ENCODE measurements at places on chromosomes 3 and 15. TPM values are rescaled to one million over a fixed set of nuclear protein-coding genes. Genes with fewer than 3 reads are reported as not detected.

GABRB3 gene
- 3.2 TPM for total RNA-seq

- no peaks in the 10 kb centered on the region for H3K27me3 ChIP-seq
- H3K27ac ChIP-seq = no peak overlapping the region
- H3K4me3 ChIP-seq = no peak overlapping the region
Observed at GRCh38 chr15:44081026-44082013, 113.8 kb downstream of the FRMD5 start.

DNA sequence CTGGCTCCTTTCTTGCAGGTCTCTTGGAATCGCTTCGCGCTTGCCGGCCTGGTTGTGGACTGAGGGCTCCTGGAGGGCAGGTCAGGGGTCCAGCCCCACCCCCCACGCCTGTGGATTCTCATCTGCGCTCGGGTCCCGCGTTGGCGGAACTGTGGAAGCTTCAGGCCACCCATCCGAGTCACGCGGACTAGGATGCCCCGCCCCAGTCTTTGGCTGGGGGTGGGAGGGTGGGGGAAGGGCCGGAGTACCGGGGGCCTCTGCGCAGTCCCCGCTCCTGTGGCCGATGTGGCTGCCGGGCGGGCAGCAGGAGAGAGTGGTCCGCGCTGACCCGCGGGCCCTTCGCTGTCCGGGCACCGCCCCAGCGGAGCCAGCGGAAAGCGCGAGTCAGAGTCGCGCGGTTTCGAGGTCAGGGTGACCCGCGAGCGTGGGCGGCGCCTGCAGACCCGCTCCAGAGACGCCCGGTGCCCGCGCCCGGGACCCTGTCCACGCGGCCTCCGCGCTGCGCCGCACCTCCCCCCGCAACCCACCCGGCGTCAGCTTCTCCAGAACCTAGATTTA lies 114.2 kb downstream of the KLF13 start:
- DNase-seq = peak; percentile 83
- peak overlapping the region; percentile 69 for H3K4me3 ChIP-seq
- peaks cover 42% of the 10 kb centered on the region for H3K4me1 ChIP-seq
- no peaks in the 10 kb centered on the region for H3K27me3 ChIP-seq
- H3K27ac ChIP-seq = peak overlapping the region; percentile 80

DNA sequence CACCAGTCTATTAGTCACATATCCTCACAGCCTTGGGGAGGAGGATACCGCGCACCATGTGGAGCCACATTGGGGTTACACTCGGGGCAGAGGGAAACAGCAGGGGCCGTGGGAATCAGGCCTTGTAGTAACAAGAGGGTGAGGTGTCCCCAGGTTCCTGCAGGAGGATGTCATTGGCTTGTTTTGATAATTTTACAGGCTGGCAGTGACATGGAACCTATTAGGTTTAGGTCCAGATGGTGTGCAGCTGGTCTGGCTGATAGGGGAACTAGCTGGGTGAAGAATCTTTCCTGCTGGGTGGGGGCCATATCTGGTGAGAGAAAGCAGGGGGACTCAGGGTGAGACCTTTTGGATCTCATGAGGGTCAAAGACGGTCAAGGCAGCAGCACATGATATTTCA lies 9.8 kb upstream of the MEF2A start:
- no peak overlapping the region for H3K4me3 ChIP-seq
- no peaks in the 10 kb centered on the region for H3K27me3 ChIP-seq
- no peak for DNase-seq
- no peak overlapping the region for H3K27ac ChIP-seq
- no peaks in the 10 kb centered on the region for H3K4me1 ChIP-seq

PIERCE2 gene
- total RNA-seq = 2.3 TPM

CA12 gene
- 6.7 TPM for total RNA-seq

ABI3BP gene
- total RNA-seq = 207 TPM

P3H2 gene
- total RNA-seq = 79.0 TPM

DNA sequence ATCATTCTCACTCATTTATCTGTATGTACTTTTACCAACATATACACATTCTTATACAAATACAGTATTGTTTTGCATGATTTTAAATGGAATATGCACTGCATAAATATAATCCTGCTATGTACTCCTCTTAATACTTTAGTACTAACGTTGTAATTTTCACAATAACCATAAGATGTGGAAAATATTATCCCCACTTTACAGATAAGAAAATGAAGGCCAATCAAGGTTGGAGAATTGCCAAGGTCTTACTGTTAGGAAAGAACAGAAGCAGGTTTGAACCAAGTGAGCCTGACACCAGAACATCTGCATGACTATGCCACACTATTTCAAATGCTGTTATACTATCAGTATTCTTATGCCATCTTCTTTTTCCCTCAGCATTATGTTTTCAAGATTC lies 32.9 kb downstream of the BCL2A1 start:
- H3K27me3 ChIP-seq = no peaks in the 10 kb centered on the region
- DNase-seq = no peak
- no peak overlapping the region for H3K4me3 ChIP-seq
- H3K36me3 ChIP-seq = no peaks in the 10 kb centered on the region

HCN4 gene
- total RNA-seq = 0.06 TPM

EXOG gene
- total RNA-seq = 10.7 TPM

- H3K4me1 ChIP-seq = no peaks in the 10 kb centered on the region
- no peak for DNase-seq
- H3K27me3 ChIP-seq = no peaks in the 10 kb centered on the region
- H3K27ac ChIP-seq = no peak overlapping the region
Observed at GRCh38 chr15:74809956-74810355, 2.7 kb upstream of the LMAN1L start.

CXCR6 gene
- total RNA-seq = 4.7 TPM

NRG4 gene
- 1.2 TPM for total RNA-seq

DNA sequence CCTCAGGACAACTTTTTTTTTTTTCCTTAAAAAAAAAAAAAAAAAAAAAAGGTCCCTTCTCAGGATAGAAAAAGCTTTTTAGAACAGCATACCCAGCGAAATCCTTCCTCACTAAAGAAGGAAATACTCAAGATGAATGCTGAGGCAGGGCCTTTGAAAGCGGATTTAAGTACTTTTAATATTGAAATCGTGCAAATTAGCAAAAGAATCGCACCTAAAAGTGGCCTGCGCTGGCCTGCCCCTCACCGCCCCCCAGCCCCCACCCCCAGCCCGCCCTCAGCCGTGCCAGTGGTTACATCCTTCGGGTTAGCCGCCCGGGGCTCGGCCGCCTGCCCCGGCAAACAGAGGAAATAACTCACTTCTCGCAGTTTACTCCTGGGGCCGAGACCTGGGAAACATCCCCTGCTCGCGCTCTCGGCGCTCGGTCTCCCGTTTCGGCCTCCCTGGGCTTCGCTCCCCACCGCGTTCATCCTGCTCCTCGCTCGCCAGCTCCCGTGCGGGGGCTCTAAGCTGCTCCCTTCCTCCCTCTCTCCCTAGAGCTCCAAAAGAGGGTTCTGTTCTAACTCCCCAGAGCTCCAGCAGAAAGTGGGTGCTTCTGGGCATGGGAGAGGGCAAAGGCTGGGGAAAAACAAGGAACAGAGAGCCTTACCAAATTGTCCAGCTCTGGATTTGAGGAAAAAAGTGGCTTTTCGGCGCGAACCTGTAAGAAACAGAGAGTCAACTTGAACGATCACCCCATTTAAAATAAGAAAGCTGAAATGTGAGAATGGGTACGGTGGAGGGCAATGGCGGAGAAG lies 5.2 kb downstream of the MEIS2 start:
- peaks cover 5% of the 10 kb centered on the region for H3K36me3 ChIP-seq
- DNase-seq = no peak
- no peaks in the 10 kb centered on the region for H3K27me3 ChIP-seq
- peak overlapping the region; percentile 76 for H3K4me3 ChIP-seq
- H3K4me1 ChIP-seq = peaks cover 9% of the 10 kb centered on the region
- peak overlapping the region; percentile 73 for H3K27ac ChIP-seq

PLSCR2 gene
- total RNA-seq = not detected

GRCh38 chr3:87120236-87120635 lies 106.9 kb upstream of the CHMP2B start:
- no peak overlapping the region for H3K27ac ChIP-seq
- no peaks in the 10 kb centered on the region for H3K27me3 ChIP-seq
- no peak for DNase-seq

DNA sequence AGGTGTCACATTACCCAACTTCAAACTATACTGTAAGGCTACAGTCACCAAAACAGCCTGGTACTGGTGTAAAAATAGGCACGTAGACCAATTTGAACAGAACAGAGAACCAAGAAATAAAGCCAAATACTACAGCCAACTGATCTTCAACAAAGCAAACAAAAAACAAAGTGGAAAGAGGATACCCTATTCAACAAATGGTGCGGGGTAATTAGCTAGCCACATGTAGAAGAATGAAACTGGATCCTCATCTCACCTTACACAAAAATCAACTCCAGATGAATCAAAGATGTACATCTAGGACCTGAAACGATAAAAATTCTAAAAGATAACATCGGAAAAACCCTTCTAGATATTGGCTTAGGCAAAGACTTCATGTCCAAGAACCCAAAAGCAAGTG lies 13.1 kb downstream of the PEAK1 start:
- H3K4me1 ChIP-seq = peaks cover 24% of the 10 kb centered on the region
- no peaks in the 10 kb centered on the region for H3K27me3 ChIP-seq
- no peak for DNase-seq
- no peaks in the 10 kb centered on the region for H3K36me3 ChIP-seq
- H3K4me3 ChIP-seq = no peak overlapping the region
- H3K27ac ChIP-seq = no peak overlapping the region

DNA sequence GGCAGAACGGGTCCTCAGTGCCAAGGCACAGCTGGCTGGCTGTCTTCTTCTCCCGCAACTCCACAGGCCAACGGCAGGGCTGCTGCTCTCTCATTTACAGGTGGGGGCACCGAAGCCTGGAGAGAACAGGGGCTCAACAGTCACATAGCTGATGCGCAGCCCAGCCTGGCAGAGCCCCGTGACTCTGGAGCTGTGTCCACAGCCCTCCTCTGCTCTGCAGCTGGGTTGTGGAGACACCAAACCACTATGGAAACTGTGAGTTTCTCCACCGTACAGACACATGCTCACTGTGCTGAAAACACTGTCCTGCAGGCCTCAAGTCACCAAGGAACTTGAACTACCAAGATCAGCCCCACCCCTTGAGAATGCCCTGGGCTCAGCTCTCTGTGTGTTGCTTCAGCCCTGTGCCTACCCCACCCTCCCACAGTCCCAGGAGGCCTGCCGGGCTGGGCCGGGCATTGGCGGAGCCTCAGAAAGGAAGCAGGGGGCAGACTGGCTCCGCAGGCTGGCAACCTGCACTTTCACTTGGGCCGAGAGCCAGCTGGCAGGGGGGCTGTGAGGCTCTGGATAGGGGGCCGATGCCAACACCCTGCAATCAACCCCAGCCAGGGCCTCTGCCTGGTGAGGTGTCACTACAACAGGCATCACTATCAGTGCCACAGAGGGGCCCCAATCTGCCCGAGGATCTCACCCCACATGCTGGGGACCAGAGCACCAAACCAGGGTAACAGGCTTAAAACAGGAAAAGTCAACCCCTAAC lies 113.7 kb upstream of the RPL32 start:
- peaks cover 42% of the 10 kb centered on the region for H3K4me1 ChIP-seq
- DNase-seq = peak; percentile 88
- H3K4me3 ChIP-seq = no peak overlapping the region
- peak overlapping the region; percentile 4 for H3K27ac ChIP-seq
- H3K27me3 ChIP-seq = no peaks in the 10 kb centered on the region

DNA sequence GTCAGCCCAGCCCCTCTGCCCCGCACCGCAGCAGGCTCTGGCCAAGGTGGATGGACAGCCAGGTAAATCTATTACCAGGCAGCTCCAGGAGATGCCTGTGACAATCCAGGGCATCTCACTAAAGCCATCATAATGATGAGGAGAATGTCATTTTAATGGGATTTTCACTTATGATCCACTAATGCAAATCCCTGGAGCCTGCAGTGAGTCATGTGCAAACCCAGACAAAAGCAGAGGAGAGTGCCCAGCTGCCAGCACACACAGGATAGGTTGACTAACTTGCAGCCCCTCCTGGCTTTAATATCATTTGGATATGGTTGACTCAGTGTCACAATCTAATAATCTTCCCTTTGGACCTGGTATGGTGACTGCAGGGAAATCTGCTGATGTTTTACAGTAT lies 206.9 kb upstream of the TRIM42 start:
- no peak overlapping the region for H3K27ac ChIP-seq
- no peaks in the 10 kb centered on the region for H3K36me3 ChIP-seq
- no peaks in the 10 kb centered on the region for H3K27me3 ChIP-seq
- H3K4me3 ChIP-seq = no peak overlapping the region

DNA sequence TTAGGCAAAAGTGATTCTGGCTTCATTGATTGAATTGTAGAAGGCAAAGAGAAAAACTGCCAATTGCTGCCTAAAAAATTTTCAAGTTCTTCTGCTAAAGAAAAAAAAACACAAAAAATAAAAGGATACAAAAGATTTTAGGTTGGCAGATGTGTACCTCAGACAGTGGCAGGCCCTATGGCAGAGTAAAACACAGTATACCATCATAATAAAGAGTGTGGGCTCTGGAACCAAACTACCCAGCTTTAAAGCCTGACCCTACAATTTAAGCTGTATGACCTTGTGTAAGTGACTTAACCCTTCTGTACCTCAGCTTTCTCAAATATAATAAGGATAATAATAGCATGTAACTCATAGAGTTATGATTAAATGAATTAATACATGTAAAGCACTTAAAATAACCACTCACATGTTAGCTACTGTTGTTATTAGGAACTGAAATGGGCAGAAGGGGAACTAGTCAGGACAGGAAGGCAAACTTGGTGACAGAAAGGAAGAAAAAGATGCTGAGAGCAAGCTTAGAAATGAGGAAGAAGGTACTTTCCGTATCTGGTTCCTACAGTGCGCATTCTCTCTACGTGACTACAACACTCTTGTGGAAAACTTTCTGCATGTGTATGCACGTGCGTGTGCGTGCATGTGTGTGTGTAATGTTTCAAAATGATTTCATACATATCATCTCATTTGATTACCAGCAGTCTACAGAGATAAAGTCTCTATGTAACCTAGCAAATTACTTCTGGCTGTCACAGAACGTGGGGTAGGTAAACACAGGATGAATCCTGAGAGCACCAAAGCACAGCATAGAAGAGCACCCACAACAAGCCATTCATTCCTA lies 13.6 kb upstream of the GATM start:
- H3K4me1 ChIP-seq = no peaks in the 10 kb centered on the region
- H3K27me3 ChIP-seq = peaks cover 9% of the 10 kb centered on the region
- no peak for DNase-seq
- H3K27ac ChIP-seq = no peak overlapping the region
- no peak overlapping the region for H3K4me3 ChIP-seq

DNA sequence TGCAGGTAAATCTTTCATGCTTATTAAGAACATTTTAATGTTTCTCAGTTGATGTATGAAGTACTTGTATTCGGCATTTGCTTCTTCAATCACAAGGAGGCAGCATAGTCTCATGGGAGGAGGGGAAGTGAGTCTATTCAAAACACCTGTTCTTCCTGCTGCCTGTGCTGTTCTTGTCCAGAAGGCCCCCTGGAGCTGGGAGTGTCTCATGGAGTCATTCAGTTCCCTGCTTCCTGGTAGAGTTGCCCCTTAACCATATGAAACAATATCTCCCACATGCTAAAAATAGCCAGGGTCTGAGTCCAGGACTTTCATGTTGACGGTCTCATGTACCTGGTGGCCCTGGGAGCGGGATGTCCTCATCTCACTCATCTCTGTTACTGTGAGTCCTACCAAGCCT lies 15.5 kb upstream of the PPP1R2 start:
- no peak overlapping the region for H3K27ac ChIP-seq
- no peaks in the 10 kb centered on the region for H3K36me3 ChIP-seq
- H3K27me3 ChIP-seq = no peaks in the 10 kb centered on the region
- no peak for DNase-seq
- no peaks in the 10 kb centered on the region for H3K4me1 ChIP-seq

C3orf70 gene
- 4.1 TPM for total RNA-seq

Data from upper lobe of right lung (tissue), 1 donor.